Activated naive CD4-positive, alpha-beta T cell treated with anti-CD3 and anti-CD28 coated beads for 36 hours (primary cell): ENCODE measurements at places on chromosomes 3 and 15. TPM values are rescaled to one million over a fixed set of nuclear protein-coding genes. Genes with fewer than 3 reads are reported as not detected.

Gene ALDH1L1
- not detected for total RNA-seq

Gene MCCC1
- total RNA-seq: 24.9 TPM

Gene INKA1
- total RNA-seq: 0.33 TPM

Gene ECE2
- not detected for total RNA-seq

Gene SCN5A
- total RNA-seq: 0.35 TPM

Gene GNAT1
- not detected for total RNA-seq

Gene CPB1
- not detected for total RNA-seq

Gene ARMC8
- 38.2 TPM for total RNA-seq

DNA sequence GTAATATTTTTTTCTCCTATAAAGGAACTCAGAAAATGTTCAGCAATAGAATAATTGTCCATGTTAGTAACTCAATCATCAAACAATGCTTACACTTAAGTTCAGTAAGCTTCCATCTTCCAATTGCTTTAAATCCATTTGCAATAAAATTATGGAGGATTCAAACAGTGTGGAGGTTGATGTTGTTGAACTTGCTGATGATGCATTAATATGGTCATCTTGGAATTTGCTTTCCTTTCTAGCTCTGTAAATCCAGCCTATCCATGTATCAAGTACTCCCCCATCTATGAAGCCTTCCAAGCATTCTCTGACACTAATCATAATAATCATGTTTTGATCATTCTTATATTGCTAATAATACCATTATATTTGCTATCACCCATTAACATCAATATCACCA, 378.4 kb upstream of the CNTN3 start:
- H3K4me3 ChIP-seq: no peak overlapping the region
- no peaks in the 10 kb centered on the region for H3K4me1 ChIP-seq
- no peaks in the 10 kb centered on the region for H3K36me3 ChIP-seq
- DNase-seq: no peak

DNA sequence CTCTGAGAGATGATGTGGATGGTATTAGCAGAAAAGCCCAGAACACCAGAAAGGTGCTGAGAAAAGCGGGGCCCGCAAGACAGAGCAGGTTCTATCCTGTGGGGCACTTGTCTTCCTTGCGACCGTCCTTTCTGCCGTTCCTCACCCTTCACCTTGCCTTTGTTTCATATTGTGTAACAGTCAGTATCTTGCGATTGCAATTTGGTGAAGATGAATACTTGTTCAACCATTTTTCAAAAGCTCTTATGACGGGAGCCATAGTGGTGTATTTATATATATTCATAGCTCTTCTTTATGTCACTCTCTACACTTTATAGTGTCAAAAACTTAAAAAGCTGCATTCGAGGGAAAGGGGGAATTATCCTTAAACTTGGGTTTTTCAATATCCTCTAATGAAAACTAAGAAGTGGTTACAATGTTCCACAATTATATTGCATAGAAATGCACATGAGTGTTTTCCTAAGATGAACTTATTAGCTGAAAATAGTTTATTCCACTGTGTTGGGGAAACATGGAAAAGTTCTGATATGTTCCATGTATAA, 797 bp downstream of the MAP3K13 start:
- peaks cover 53% of the 10 kb centered on the region for H3K27me3 ChIP-seq

DNA sequence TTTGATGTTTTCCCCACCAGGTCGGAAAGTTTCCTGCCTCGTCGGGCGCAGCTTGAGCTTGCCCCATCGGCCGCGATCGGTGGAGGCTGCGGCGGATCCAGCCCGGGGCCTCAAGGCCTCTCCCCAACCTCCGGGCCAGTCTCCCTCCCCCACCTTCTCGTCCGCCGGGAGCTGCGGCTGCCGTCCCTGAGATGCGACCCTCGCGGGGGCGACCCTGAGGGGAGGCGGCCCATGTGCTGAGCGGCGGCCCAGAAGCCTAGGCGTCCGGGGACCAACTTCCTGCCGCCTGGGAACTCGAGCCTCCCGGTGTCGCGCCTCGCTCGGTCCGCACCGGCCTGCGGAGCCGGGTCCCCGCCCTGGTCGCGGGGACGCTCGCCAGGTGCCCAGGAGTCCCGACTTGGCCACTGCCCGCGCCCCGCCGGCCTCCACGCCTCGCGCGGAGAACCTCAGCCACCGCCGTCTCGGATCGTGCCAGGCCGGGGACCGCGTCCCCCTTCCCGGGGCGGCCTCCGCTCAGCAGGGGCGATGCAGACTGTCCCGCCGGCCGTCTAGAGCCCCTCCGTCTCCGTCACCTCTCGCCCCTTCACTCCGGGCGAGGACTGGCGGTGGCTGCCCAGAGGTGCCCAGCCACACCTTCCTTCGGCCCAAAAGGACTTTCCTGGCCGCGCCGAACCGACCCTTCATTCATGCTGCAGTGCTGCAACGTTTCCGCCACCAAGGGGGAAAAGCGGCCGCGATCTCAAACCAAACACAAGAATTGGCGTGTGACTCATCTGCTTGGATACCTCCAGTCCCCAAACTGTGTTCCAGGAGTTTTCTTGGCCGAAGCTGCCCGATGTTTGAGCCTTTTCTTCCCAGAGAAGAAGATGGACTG, 656 bp downstream of the SLMAP start:
- peak overlapping the region; percentile 98 for H3K4me3 ChIP-seq
- peak overlapping the region; percentile 92 for H3K27ac ChIP-seq
- H3K36me3 ChIP-seq: peaks cover 22% of the 10 kb centered on the region

- H3K27ac ChIP-seq: no peak overlapping the region
- H3K4me3 ChIP-seq: no peak overlapping the region
- no peak for DNase-seq
- no peaks in the 10 kb centered on the region for H3K27me3 ChIP-seq
These were observed 230.4 kb upstream of the BHLHE40 start for GRCh38 chr3:4748701-4749378.

DNA sequence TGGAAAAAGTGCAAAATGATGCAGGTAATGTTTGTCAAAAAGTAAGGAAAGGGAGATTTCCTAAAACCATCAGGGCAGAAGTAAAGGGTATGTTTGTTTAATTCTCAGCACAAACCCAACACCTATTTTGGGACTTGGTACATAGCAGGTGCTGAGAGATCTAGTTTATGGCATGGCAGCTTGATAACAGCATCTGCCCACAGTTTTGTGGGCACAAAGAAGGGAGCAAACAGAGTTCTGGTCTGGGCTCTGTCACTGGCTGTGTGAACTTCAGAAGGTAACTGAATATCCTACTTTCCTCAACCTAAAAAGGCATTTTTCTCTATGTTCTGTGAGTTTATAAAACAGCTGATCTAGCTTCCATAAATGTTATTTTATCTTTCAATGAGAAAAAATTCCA, 141.6 kb downstream of the PLCH1 start:
- H3K4me1 ChIP-seq: no peaks in the 10 kb centered on the region
- H3K27ac ChIP-seq: no peak overlapping the region
- no peak for DNase-seq
- H3K36me3 ChIP-seq: no peaks in the 10 kb centered on the region
- H3K4me3 ChIP-seq: no peak overlapping the region

- DNase-seq: no peak
- peaks cover 4% of the 10 kb centered on the region for H3K36me3 ChIP-seq
- peaks cover 20% of the 10 kb centered on the region for H3K4me1 ChIP-seq
- H3K27ac ChIP-seq: no peak overlapping the region
- H3K4me3 ChIP-seq: no peak overlapping the region
- no peaks in the 10 kb centered on the region for H3K27me3 ChIP-seq
These were observed 57.6 kb downstream of the LRIG1 start for GRCh38 chr3:66443118-66443803.

DNA sequence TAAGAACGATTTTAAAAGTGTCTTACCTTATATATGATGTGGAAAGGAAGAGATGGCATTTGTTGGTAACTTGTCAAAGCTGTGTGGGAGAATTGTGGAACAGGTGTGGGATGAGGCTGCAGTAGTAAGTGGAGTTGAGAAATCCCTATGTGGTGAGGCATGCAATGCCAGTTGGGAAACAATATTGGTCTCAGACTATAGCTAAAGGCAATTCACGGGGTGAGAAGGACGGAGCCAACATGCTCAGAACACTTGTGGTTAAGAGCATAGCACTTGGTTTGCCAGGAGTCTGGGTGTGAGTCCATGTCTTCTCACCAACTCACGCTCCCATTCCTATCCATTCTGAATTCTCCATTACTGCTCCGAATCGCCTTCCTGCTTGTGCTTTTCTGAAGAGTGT, 615.6 kb upstream of the ADAMTS9 start:
- DNase-seq: no peak
- peaks cover 4% of the 10 kb centered on the region for H3K27me3 ChIP-seq
- H3K4me3 ChIP-seq: no peak overlapping the region
- no peaks in the 10 kb centered on the region for H3K36me3 ChIP-seq
- no peaks in the 10 kb centered on the region for H3K4me1 ChIP-seq
- no peak overlapping the region for H3K27ac ChIP-seq
